Activated CD4-positive, alpha-beta T cell treated with anti-CD3 and anti-CD28 coated beads, Interleukin-2, Interleukin-4, amounts not matched to agents 100 ng/mL and 50 ng/mL, durations not matched to agents 16 hours and 8 hours (primary cell): ENCODE measurements at places on chromosomes 16 and 17.

DNA sequence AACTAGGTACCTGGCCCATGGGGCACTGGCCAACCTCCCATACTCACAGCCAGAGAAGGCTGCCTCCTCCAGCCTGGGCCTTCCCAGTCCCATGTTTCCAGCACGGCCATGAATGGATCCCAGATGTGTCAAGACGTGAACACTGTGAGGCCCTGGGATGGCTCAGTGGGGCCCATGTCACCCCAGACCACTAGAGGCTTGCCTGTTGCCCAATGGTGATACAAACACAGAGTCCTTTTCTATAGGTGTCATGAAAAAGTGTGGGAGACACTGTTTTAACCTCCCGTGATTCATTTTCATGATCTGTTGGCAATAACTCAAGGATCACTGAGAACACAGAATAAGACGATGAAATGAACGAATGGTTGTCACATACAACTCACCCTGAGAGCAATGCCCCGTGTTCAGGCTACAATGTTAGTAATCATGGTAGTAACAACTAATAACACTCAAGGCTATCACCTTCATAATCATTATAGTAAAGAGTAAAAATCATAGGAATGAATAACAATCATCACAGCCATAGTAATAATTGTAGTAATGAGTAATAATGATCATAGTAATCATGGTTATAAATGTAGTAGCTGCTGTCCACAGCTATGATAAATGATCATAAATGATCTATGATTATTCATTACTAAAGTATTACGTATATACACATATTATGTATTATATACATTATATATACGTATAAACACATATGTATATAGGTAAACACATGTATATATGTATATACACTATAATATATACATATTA lies 64.0 kb downstream of the DYNLRB2 start:
- peak; percentile 15 for DNase-seq

DNA sequence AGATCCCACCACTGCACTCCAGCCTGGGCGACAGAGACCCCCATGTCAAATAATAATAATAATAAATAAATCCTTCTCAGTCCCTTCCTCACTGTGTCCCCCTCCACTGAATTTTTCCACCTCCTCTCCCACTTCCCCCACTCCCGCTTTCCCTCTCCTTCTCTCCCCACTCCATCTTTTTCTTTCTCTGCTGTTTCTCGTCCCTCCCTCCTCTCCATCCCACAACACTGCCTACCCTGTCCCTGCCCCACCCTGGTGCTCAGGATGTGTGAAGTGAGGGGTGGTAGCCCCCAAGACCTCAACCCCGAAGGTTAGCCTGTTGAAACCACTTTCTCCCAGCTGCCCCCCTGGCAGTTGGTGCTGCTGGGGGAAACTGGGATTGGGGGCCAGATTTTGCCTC lies 34.4 kb upstream of the STH start:
- DNase-seq: no peak

DNA sequence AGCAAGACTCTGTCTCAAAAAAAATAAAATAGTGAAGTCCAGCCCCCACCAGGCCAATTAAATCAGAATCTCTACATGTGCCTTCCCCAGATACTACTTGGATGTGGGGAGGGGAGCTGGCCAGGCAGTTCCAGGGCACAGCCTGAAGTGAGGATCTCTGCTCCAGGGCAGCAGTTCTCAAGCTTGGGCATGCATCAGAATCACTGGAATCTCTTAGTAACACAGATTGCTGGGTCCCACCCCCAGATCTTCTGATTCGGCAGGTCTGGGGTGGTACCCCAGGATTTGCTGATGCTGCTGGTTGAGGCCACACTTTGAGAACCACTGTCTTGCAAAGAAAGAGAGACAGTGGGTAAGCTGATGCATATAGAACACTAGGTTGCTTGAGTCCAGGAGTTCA lies 8.3 kb upstream of the CDH5 start:
- DNase-seq: no peak

- DNase-seq: no peak
Observed at GRCh38 chr16:71218306-71218963, 12.1 kb downstream of the HYDIN start.

- peak; percentile 39 for DNase-seq
Observed at GRCh38 chr16:24036614-24037013, 200.8 kb downstream of the PRKCB start.

DNA sequence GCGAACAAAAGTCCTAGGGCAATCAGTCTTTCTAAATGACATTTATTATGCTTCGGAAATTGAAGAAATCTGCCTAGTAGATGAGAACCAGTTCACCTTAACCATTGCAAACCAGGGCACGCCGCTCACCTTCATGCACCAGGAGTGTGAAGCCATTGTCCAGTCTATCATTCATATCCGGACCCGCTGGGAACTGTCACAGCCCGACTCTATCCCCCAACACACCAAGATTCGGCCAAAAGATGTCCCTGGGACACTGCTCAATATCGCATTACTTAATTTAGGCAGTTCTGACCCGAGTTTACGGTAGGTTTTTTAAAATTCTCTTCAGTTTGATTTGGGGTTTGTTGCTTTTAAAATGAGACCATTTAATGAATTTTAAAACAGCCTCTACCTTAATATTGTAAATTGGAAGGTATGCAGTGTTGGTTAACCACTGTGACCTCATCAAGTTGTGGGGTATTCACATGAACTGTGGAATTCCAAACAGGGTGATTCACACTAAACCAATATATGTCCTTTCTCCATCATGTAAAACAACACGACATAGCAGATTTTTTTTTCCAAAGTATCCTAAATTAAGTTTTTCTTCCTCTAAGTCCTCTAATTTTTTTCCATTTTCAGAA lies 6.2 kb upstream of the EVI2A start:
- DNase-seq: no peak

DNA sequence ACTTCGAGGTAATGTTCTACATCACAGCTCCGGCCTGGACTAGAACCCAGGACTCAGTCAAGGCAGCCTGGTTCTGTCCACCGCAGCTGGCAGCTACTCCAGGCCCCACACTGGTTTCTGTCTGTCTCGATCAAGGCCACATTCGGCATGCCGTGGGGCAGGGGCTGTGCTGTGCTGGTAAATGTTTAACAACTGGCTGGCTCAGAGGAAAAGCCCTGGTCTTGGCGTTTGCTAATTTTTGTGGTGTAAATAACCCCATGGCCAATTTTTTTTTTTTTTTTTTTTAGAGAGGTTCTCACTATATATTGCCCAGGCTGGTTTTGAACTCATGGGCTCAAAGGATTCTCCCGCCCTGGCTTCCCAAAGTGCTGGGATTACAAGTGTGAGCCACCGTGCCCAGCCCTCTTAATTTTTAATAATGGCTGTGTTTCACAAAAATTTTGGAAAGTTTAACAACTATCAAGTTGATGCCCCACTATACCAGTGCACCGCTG lies 328 bp upstream of the DRC7 start:
- DNase-seq: no peak

- no peak for DNase-seq
Observed at GRCh38 chr17:66604376-66604775, 230.5 kb upstream of the CACNG5 start.

GRCh38 chr17:42345396-42346073 lies 42.7 kb downstream of the STAT3 start:
- no peak for DNase-seq

DNA sequence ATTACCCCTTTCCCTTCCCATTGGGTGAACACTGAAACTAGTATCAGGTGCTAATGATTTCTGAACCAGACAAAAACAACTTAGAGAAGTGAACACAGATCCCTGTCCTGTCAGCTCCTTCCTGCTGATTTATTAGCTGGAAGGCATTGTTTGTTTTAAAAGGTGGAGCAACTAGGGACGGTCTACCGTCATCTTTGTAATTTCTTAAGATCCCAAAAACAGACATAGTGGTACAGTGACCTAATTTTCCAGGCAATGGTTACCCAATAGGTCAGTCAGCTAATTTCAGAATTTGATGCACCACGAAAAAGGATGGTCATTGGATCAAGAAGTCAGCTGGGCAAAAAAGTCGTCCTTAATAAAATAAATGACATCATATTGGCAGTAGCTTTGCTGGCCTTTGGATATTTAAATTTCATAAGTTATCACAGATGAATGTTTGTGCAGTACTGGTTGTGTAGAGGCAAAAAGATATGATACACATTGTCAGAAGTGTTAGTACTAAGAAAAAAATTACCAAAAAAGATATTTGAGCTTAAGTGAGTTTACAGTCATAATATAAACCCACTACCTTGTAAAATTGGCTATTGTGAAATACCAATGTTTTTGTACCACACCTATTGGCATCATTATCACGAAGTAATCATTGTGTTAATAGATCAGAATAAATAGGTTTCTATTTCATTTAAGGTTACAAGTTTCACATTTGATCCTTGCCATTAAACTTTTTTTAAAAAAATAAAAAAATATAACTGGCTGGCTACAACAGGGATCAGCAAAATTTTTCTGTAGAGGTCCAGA lies 27.2 kb upstream of the KCNJ16 start:
- no peak for DNase-seq
